ENCODE measurements at places on chromosomes 5 and 9.

- no peak for DNase-seq
Observed at GRCh38 chr9:652914-653313, 188.6 kb upstream of the DMRT1 start.

- DNase-seq: no peak
Observed at GRCh38 chr5:134275822-134276221, 49.9 kb upstream of the PPP2CA start.

DNA sequence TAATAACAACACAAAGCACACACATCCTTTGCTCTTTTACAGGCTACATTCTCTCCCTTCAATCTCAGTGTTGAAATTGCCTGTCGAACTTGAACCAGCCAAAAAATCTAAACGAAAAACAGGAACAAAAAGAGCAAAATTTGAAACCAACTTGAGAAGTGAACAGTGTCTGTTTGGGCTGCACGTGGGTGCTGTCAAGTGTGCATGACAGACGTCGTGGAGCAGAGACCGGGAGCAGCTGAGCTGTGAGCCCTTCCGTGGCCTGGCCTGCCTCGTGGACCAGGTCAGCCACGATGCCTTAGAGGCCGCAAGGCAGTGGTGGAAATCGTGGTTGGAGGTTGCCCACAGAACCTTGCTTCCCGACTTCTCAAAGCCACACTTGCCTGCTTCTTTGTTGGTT, 34.8 kb upstream of the DENND1A start:
- no peak for DNase-seq

- peak; percentile 42 for DNase-seq
Observed at GRCh38 chr5:135973323-135974020, 18.7 kb upstream of the LECT2 start.

DNA sequence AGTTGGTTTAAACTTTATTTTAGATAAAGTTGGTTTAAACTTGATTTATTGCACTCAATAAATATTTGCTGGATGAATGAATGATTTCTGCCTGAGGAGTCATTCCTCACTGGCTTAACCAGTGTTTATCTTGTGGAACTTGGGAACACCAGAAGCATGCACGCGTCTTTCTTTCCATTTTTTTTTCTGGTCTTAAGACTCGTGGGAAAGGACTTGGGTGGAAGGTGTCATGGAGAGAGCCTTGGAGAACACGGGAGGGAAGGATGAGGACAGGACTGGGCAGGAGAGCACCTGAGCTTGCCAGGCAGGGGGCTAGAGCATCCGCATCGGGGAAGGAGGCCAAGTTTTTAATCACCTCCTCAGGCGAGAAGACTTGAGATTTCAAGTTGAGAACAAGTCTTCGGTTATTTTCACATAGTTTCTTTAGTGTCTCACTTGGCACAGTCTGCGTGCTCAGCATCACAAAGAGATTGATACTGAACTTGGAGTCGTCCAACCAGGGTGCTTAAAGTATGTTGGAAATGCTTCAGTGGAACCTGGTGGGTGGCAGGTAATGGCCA, 144.2 kb downstream of the PDZD2 start:
- DNase-seq: no peak

- DNase-seq: no peak
Observed at GRCh38 chr9:122132539-122132938, 27.0 kb downstream of the NDUFA8 start.

- DNase-seq: peak; percentile 74
Observed at GRCh38 chr5:116242343-116242742, 157.5 kb downstream of the COMMD10 start.

DNA sequence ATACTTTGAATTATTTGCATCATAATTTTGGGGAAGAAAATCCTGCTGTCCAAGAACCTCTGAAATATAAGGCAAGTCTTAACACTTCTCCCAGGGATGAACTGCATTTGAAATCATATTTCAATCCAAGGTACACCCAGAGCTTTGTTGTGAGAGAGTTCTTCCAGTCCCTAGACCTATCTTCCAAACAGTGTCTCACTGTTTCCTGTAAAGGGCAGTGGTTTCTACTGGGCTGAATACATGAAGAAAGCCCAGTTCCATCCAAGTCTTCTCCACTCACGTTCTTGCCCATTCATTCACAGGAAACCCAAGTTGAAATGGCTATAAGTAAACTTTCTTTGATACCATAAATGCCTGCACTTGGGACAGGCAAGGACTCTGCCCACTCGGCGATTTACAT, 108.3 kb upstream of the LHFPL2 start:
- DNase-seq: no peak

DNA sequence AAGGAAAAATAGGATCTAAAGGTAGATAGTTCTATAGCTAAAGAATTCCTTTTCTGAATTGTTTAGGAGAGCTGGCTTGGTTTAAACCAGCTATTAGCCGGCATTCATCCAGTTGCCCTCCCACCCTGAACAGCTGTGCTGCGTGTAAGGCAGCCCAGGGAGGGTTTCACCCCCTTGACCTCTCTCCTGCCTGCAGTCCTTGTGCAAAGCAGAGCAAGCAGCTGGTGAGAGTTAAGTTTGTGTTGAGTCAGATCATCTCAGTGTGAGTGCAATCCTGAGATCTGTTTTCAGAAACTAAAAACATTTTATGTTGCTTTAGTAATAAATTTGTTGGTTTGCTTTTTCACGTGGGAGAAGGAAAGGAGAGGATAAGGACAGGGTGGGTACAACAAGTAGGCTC, 13.0 kb downstream of the SLC25A25 start:
- peak; percentile 95 for DNase-seq

DNA sequence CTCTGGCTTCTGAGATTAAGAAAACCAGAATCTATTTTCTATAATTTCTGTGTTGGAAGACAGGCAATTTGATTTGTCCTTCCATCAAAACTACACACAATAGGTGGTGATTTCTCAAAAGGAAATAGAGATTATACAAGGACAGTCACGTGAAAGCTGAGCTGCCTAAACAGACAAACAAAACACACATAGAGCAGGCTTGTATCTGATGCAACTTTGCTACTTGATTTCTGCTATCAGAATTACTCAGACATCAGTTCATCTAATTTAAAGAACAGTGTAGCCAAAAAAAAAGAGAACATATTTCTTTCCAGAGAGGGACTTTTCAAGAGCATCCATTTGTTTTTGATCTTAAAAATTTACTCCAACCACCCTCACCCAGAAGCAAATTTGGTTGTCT, 2128.3 kb upstream of the C9orf72 start:
- no peak for DNase-seq

GRCh38 chr9:129865668-129866320, 30.5 kb downstream of the USP20 start:
- no peak for DNase-seq

- DNase-seq: no peak
Observed at GRCh38 chr5:1329111-1329579, 15.8 kb downstream of the CLPTM1L start.

DNA sequence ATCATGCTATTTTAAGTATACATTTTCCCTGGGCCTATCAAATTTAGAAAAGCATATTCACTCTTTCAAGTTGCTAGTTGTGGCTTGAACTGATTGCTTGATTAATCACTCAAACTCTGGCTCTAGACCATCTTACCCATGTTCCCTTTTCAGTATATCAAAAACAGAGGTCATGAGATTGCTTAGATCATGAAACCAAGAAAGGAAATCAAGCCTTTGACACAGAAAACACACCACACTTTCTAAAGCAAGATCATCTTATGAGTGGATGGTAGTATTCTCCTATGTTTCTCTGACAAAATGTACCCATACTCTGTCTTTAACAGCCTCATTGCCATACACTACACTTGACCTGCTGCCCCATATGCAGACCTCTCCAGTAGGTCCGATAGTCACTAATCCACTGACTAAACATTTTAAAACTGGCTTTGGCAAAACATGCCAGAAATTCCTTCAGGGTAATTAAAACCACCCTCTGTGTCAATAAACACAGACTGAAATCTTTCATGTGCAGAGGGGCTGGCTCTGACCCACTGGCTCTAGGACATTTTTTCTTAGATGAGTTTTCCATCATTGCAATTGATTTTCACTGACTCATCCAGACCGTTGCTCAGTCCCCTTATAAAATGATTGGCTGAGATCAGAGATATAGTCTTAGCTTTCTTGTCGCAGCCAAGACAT, 18.2 kb downstream of the PPP2R2B start:
- peak; percentile 60 for DNase-seq

DNA sequence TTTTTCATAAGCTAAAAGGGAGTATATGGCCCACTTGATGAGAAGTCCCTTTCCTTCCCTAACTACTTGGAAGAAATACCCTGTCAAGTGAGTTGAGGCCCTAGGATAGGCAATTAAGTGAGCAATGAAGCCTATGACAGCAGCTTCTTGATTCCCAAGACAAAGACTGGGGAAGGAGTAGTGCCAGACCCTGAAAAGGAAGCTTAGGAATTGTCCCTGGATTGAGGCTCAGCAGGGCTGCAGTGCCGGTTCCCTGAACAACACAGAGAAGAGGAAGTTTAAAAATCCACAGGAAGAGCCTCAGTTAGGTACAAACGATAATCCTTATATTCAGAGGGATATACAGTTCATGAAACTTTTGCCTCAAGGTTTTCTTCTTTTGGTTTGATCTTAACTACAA, 61.8 kb upstream of the RAD23B start:
- no peak for DNase-seq

GRCh38 chr5:17663182-17663581, 28.9 kb downstream of the TAF11L14 start:
- no peak for DNase-seq

- no peak for DNase-seq
Observed at GRCh38 chr5:169550227-169550626, 33.3 kb upstream of the SPDL1 start.

DNA sequence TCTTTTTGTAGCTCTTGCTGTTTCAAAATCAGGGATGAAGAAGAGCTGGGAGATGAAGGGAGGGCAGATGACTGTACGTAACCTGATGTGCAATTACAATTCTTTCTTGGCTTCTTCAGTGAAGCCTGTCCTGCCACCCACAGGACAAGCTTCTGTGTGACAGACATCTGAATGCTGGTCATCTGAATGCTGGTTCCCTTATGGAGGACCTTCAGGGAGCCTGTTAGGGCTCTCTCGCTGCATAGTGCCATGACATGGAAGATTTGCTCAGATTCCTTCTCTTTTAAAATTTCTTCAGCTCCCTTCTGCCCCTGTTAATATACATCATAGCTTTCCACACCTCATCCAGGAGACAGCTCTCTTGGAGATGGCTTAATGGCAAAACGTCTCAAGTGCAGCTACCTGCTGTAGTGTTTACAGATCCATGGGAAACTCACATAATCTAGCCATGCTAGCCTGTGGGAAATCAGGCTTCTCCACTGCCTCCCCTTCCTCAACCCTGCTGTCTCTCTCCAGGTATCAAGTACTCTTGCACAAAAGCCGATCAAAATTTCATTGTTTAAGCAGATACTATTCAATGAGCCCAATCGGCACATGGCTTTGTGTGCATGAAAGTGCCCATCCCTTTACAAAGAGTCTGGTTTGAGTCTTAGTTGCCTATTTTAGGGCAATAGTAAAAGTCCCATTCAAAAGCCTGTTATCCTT, 134.6 kb downstream of the RAB3C start:
- DNase-seq: no peak

DNA sequence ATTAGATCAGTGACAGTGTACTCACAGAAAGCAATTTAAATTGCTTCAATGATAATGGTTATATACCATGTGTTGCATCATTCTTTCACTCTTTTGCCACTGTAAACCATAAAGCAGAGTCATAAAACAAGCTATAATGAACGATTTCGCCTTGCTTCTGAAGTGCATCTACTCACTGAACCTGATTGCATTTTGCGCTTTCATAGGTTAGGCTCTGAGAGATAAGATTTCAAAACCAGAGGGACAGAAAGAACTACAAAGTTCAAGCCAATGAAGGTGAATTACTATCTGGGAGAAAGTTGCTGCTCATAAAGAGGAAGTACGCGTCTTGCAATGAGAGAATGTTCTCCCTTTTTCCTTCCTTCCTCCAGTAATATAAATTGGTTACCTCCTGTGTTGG, 412.7 kb downstream of the CETN3 start:
- DNase-seq: no peak

DNA sequence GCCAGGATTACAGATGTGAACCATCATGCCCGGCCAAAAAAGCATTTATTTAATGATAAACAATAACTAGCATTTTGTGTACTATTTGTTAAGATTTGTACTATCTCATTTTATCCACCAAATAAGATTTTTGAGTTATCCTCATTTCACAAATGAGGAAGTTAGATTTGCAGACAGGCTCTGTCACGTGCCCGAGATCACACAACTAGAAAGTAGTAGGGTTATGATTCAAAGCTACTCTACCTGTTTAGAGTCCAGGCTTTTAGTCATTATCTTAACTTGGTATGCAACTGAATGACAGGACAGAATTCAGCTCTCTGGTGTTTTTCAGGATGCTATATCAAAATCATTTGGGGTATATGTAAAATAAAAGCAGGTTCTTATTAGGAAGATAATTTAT, 20.5 kb downstream of the RANBP17 start:
- DNase-seq: no peak

DNA sequence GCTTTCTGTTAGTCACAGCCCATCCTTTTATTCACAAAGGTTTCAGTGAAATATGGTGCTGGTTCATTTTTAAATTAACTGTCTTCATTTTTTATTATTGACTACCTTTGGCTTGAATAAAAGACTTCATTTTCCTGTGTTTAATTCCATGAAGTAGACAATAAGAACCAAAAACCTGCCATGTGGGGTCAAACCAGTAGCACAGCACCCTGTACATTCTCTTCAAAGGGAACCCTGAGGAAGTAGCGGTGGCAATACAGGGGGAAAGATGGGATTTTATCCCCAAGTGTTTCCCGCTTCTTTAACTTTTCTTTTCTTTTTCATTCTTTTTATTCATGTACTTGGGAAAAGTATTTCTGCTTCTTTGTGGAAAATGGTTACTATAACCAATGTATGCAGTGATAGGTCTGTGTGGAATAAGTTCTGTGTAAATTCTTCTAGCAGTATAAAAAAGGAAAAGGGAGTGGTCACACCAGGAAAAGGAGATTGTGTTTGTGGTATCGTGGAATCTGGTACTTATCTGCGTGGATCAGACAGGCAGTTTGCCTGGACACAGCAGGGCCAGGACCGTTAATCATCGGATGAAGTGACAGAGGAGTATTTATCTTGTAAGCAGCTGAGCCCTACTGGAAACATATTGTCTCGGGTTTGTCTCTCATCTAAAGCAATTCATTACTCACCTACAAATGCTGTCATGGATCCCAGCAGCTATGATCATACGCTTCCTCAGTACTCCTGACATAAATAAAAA, 94.2 kb downstream of the PPIC start:
- DNase-seq: peak; percentile 78

GRCh38 chr9:106479679-106480078, 383.3 kb upstream of the ZNF462 start:
- peak; percentile 34 for DNase-seq

- no peak for DNase-seq
Observed at GRCh38 chr9:37146410-37146809, 26.0 kb downstream of the ZCCHC7 start.

GRCh38 chr5:170338933-170339779, 41.6 kb upstream of the LCP2 start:
- DNase-seq: no peak

DNA sequence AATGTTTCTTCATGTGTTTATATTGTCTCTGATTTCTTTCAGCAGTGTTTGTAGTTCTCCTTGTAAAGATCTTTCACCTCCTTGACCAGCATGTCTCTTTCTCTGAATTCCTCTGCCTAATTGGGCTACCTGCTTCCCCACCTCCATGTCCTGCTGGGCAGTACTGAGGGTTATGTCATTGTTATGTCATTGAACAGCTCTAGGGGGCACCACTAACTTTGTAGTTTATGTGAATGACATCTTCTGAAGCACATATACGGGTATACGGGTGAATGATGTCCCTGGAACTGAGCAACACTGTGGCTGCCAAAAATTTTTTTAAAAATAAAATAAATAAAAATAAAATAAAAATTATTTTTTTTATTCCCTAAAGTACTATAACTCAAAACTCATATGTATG, 16.9 kb upstream of the SNCAIP start:
- peak; percentile 8 for DNase-seq

GRCh38 chr9:63728287-63728686, 1556.7 kb downstream of the FOXD4L5 start:
- no peak for DNase-seq
